ENCODE measurements at places on chromosomes 11 and 22.

DNA sequence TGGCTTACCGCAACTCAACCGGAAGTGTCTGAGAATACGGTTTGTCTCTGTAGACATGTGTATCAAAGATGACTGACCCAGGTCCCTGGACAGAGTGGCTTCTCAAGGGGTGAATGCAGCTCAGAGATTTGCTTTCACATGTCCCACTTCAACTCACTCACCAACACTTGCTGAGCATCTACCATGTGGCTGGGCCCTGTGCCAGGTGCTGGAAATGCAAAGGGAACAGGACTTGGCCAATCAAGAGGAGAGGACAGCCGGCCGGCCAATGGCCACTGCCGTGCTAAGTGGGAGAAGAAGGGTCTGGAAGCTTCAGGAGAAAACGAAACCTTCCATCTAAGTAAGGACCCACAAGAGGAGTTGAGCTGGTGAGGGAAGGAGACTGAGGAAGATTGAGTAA is 151.3 kb downstream of the CEP164 start:
- no peak for DNase-seq

DNA sequence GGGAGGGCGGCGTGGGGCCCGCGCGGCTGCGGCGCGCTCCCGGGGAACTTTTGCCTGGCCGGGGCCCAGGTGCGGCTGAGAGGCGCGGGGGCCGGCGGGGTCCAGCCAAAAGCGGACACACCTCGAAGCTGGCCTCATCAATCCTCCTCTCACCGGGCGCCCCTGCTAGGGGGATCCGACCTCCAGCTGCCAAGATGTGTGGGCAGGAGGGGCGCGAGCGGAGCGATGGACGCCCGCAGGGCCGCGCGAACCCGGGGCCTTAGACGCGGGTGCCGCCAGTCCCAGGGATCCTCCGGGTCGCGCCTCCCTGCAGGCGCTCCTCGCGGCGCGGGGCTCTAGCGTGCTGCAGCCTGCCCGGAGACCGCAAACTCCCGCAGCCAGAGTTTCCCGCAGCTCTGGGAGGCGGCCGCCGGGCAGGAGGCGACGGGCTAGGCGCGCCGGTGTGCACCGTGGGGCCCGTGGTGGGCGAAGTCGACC is 785 bp downstream of the IGSF9B start:
- no peak for DNase-seq

GRCh38 chr11:41978945-41979344 is 519.5 kb upstream of the LRRC4C start:
- no peak for DNase-seq

GRCh38 chr11:10641177-10641911 is 52.2 kb downstream of the IRAG1 start:
- DNase-seq = no peak

- DNase-seq = no peak
Measured at GRCh38 chr22:24046024-24046423, 34.9 kb downstream of the CABIN1 start.

- DNase-seq = no peak
Measured at GRCh38 chr11:81286959-81287358, 1446.7 kb downstream of the FAM181B start.
